HT1080 (cell line): ENCODE measurements at places on chromosomes 6 and 20. TPM values are rescaled to one million over a fixed set of nuclear protein-coding genes. Genes with fewer than 3 reads are reported as not detected.

APOM gene
- 1.8 and 2.5 TPM in 2 replicates for total RNA-seq

TRIM15 gene
- total RNA-seq = not detected in 2 replicates

COL10A1 gene
- not detected in 2 replicates for total RNA-seq

FILIP1 gene
- total RNA-seq = 0.30 and 0.85 TPM in 2 replicates

LRRC73 gene
- 0.07 and 0.77 TPM in 2 replicates for total RNA-seq

TMEM170B gene
- total RNA-seq = 1.1 and 1.2 TPM in 2 replicates

GPR6 gene
- total RNA-seq = not detected in 2 replicates

TREML2 gene
- not detected in 2 replicates for total RNA-seq

ARHGAP18 gene
- total RNA-seq = 30.4 and 32.1 TPM in 2 replicates

E2F1 gene
- total RNA-seq = 37.1 and 48.7 TPM in 2 replicates

ESR1 gene
- total RNA-seq = 0.03 TPM in 1 of 2 replicates, not detected in the other

MUCL3 gene
- total RNA-seq = not detected in 2 replicates

IFT52 gene
- total RNA-seq = 12.9 and 13.7 TPM in 2 replicates

TMEM74B gene
- 0.29 and 0.50 TPM in 2 replicates for total RNA-seq
